ENCODE measurements at places on chromosomes 5 and 9.

GRCh38 chr9:84839541-84839940 lies 170.0 kb downstream of the NTRK2 start:
- DNase-seq, result peak; percentile 11

DNA sequence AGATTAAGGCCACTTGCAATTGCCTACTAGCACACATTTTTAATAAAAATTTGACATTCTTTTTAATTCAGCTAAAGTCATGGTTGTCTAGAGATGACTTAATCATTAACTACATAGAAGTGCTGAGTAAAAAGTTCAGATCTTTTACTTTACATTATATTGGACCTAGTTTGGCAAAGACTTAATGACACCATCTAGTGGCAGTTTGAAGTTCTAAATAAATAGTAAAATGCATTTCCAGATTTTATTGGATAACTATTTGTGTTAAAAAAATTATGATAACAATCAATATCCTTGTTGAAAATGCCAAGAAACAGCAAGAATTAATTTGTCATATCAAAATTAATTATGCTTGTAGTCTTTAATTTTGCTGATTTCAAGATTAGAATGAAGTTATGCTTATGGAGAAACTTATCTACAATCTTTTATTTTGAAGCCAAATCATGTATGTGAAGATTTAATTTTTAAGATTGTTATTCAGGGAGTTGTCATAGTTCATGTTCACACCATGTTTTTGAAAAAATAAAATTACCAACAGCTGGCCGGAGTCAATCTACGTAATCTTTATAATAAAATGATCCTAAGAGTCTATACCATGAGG lies 69.6 kb upstream of the PJA2 start:
- DNase-seq, result peak; percentile 33

DNA sequence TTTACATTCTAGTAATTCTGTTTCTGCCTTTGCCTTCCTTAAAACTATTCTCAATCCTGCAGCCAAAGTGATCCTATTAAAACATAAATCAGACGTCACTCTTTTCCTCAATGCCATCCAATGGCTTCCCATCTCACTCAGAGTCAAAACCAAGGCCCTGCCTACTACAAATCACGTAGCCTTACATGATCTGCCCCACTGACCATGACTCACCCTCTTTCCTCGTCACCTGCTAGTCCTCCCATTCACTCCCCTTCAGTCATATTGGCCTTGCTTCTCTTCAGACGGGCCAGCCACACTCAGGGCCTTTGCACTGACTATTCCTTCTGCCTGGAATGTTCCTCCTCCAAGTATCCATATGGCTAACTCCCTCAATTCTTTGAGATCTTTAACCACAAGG lies 39.0 kb upstream of the DMXL1 start:
- DNase-seq, result no peak

DNA sequence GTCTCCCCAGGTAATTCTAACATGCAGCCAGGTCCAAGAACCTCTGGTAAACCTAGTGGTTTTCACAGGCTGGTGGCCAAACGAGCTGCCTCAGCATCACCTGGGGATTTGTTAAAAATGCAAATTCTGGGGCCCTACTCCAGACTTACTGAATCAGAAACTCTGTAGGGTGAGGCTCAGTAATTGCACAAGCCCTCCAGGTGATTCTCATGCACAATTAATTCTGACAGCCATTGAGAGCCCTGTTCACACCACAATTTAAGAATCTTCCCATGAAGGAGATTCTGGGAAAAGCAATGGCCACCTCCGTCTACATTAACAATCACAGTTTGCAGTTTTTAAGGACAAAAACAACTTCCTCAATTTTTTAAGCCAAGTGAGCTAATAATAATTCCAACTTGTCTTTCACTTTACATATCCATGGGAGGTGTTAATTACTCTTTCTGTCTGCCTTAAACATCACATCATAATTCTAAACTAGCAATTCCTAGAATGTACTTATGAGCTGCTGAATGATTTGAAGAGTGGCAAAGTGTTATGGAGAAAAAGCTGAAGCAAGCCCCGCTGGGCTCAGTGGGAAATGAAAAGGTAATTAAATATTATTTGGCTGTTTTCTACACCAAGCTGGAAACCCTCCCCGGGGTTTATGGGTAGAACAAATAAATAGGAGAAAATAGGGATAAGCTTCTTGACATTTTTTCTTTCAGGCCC lies 70.0 kb downstream of the GLDC start:
- no peak for DNase-seq

DNA sequence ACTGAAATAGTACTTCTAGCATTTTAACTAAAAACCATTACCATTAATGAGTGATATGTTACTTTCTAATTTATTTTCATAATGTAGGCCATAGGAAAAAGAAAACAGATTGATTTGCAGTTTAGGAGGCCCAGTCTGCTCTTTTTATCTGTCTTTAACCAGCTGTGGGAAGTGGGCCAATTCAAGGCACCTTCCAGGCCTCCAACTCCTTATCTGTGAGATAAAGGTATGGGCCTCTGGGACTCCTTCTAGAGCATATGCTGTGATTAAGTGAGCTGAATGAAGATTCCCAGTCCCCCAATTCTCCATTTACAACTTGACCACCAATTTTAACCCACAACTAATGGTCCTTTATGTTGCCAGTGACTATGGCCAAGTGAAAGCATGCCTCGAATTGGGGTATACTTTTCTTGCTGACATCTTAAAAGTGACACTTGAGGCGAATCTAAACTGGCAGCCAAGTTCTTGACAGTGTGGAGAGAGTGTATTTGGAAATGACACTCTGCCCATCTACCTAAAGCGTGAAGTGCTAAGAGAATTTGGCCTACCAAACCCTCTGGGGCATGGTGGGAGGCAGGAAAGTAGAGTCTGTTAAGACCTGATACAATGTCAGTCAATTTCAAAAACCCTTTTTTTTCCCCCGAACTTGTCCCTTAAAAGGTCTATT lies 88.3 kb downstream of the PIK3R1 start:
- DNase-seq, result no peak

DNA sequence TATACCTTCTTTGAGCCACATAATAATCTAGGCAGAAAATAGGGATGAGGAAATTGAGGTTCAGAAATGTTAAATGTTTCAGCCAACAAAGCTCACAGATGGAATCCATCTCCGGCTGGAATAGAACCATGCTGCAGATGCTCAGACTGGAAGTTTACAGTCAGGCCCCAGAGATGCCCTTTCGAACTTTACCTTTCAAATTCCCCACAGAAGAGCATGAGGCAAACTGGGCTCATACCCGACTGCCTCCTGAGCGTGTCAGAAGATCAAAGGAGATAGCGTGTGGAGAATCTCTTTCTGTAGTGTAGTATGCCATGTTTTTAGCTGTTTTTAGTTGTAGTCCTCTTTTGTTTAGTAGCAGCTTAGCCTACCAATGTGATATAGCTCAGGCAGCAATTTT lies 72.0 kb upstream of the DAP start:
- DNase-seq, result no peak

DNA sequence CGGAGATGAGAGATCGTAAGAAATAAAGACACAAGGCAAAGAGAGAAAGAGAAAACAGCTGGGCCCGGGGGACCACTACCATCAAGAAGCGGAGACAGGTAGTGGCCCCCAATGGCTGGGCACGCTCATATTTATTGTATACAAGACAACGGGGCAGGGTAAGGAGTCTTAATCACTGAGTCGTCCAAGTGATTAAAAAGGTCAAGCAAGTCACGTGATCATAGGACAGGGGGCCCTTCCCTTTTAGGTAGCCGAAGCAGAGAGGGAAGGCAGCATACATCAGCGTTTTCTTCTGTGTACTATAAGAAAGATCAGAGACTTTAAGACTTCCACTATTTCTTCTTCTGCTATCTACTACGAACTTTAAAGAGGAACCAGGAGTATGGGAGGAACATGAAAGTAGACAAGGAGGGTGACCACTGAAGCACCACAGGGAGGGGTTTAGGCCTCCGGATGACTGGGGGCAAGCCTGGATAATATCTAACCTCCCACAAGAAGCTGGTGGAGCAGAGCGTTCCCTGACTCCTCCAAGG lies 24.6 kb upstream of the QSOX2 start:
- no peak for DNase-seq

GRCh38 chr5:4246447-4246846 lies 650.8 kb downstream of the IRX1 start:
- DNase-seq, result no peak

GRCh38 chr5:55241746-55242145 lies 8.3 kb upstream of the CCNO start:
- DNase-seq, result no peak

GRCh38 chr9:120718316-120718715 lies 4.0 kb upstream of the MEGF9 start:
- no peak for DNase-seq

- no peak for DNase-seq
These were observed 67.1 kb downstream of the ALDH7A1 start for GRCh38 chr5:126527892-126528291.

DNA sequence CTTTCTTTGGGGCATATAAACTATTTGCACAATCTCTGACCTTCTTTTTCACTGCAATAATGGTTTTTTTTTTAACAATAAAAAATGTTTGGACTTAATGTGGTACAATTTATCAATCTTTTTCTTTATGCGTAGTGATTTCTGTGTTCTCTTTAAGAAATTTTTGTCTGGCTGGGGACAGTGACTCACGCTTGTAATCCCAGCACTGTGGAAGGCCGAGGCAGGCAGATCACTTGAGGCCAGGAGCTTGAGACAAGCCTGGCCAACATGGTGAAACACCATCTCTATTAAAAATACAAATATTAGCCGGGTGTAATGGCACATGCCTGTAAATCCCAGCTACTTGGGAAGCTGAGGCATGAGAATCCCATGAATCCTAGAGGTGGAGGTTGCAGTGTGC lies 72.3 kb downstream of the STK32A start:
- no peak for DNase-seq

GRCh38 chr9:120431268-120431667 lies 148.7 kb downstream of the CDK5RAP2 start:
- no peak for DNase-seq

DNA sequence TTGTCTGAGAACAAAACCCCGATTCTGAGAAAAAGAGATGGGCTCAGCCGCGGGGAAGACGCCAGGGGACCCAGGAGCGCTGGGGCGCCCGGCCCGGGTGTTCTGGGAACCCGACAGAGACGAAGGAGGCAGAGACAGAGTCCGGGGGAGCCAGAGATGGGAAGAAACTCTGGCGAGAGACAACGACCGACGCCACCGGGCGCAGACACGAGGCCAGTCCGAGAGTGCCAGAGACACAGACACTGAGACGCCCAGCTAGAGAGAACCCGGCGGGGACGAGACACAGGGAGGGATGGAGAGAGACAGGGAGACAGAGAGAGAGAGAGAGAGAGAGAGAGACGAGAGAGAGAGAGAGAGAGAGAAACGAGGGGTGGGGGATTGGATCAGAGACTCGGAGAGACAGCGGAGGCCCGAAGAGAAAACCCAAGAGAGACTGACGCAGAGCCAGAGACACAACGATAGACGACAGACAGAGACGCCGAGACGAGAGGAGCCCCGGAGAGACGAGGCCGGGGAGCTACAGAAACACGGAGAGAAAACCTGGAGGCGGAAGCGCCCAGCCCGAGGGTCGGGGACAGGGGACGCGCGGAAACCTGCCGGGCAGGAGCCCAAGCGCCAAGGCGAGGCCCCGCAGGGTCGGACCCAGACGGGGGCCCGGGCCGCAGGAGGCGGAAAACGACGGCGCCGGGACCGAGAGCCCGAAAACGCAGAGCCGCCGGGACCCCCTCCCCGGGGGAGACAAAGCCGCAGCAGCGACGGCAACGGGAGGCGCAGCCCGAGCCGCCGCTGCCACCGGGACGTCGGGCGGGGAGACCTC lies 3.3 kb downstream of the NR5A1 start:
- DNase-seq, result no peak

DNA sequence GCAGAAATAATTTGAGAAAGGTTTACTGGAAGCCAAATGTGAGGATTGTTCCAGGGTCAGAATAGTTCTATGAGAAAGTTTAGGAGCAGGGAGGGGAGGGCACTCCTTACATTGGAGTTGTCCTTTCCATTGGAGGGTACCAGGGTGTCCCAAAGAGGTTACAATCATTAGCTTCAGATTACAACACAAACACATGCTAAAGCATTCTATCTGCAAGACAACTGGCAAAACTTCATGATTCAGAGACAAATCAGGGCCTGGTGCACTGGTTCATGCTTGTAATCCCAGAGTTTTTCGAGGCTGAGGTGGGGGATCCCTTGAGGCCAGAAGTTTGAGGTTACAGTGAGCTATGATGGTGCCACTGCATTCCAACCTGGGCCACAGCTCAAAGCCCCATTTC lies 51.8 kb downstream of the NSUN2 start:
- DNase-seq, result no peak

GRCh38 chr5:151218177-151218576 lies 5.7 kb downstream of the CCDC69 start:
- DNase-seq, result no peak

DNA sequence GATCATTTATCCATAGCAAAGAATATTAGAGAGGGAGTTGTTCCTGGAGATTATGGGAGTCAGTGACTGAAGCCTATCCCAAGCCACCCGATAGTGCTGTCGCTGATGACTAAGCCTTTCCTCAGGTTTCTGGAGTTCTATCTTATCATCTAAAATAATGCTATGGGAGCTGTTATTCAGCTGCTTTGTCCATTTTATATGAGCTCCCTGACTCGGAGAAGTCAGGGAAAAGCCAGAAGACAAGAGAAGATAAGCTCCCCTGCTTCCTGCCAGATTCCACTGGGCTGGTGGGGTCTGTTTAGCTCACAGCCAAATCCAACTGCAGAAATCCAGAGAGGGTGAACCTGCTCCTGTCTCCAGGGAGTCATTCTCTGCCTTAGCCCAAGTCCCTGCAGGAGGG lies 148.2 kb downstream of the DROSHA start:
- DNase-seq, result no peak

DNA sequence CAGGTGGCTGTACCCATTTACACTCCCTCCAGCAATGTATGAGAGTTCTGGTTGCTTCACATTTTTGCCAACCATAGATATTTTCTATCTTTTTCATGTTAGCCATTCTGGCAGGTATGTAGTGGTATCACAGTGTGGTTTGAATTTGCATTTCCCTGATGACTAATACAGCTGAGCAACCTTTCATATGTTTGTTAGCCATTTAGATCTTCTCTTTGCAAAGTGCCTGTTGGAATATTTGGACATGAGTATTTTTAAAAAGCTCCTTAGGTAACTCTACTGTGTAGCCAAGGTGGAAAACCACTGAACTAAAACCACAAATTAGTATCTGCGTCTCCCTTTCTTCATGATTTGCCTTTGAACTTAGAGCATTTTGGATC lies 31.9 kb downstream of the IRF1 start:
- DNase-seq, result peak; percentile 74

GRCh38 chr9:105187781-105188180 lies 56.7 kb upstream of the SLC44A1 start:
- no peak for DNase-seq

- DNase-seq, result no peak
These were observed 175.9 kb downstream of the RFK start for GRCh38 chr9:76218117-76218885.
